Spleen (tissue), 13 donors: ENCODE measurements at places on chromosomes 7 and 10.

DNA sequence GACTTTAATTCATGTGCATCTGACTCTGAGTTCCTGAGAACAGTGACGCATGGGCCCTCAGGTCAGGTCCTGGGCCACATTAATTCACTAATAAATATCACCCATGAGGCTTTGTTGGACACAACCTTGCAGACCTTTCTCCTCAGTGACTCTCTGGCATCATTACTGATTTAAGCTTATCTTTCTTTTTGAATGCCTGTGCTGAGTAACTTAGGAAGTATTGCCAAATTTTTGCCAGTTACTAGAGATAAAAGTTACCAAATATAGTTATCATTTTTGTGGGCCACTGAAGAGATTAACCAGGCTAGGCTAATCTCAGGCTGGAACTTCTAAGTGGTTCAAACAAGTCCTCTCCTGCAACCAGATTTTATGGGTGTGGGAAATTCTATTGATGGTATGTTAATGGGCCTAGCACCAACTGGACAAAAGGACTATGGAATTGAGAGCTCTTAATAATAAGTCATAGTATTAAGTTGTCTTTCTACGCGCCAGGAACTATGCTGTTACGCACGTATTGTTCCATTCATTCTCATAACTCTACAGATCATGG, 28.8 kb upstream of the PRTFDC1 start:
- H3K4me3 ChIP-seq: no peak overlapping the region
- H3K4me1 ChIP-seq: no peaks in the 10 kb centered on the region
- DNase-seq: no peak
- no peaks in the 10 kb centered on the region for H3K27me3 ChIP-seq
- no peaks in the 10 kb centered on the region for H3K36me3 ChIP-seq

- no peak overlapping the region for H3K4me3 ChIP-seq
- no peaks in the 10 kb centered on the region for H3K36me3 ChIP-seq
- no peak for DNase-seq
- no peak overlapping the region for H3K27ac ChIP-seq
Observed at GRCh38 chr10:49081547-49082275, 33.6 kb downstream of the VSTM4 start.

- H3K36me3 ChIP-seq: no peaks in the 10 kb centered on the region
- H3K4me3 ChIP-seq: no peak overlapping the region
- no peaks in the 10 kb centered on the region for H3K27me3 ChIP-seq
- H3K4me1 ChIP-seq: peaks cover 14% of the 10 kb centered on the region
Observed at GRCh38 chr10:96305019-96305418, 785 bp downstream of the DNTT start.

DNA sequence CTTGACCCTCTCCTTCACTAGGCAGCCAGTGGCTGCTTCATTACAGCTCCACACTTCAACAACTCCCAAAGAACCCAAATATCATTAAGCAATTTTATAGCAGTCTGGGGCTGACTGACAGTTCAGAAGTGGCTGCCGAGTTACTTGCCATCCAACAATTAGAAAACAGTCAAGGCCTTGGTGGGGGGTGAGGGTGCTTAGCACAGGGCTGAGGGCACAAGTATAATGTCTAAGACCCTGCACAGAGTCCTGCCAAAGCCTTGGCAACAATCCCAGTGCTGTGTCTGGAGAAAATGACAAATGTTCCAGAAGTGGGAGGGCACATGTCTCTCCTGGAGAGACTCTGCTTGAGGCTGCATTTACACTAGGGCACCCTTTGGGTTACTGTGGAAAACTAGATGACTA, 71.1 kb downstream of the CXCL12 start:
- DNase-seq: no peak
- H3K27me3 ChIP-seq: no peaks in the 10 kb centered on the region
- H3K4me1 ChIP-seq: peaks cover 10% of the 10 kb centered on the region
- H3K4me3 ChIP-seq: no peak overlapping the region

- no peak overlapping the region for H3K4me3 ChIP-seq
- H3K36me3 ChIP-seq: peaks cover 59% of the 10 kb centered on the region
- H3K27me3 ChIP-seq: no peaks in the 10 kb centered on the region
Observed at GRCh38 chr7:149005427-149006344, 22.6 kb downstream of the PDIA4 start.

DNA sequence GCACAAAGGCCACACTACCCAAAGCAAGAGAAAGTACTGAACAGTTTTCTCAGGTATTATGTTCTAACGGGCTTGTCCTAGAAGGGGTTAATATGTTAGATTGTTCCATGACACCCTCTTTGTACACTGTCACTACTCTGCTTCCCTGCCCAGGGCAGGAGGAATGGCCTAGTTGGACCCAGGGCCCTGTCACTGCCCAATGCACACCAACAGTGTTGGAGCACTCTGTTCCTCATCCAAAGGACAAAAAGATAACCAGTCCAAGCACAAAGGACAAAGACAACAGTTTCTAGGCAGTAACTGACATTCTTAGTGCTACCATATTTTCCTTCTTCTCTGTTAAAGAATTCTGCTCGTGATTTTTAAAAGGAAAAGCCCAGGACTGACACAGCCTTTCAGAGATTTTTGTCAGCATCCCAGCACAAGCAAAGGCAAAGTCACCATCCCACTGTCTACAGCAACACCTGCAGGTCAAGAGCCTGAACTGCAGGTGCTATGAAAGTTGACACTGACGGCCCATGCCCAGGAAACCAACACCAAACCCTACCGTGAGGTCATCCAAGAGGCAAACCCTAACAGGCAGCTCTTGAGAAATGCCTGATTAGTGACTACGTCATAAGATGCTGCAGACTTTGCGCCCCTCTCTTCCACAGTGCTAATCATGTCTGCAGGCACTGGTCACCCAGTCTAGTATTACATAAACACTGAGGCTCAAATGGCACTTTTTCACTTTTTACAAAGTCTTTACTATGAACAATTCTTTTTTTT, 13.2 kb downstream of the NUDCD3 start:
- H3K27ac ChIP-seq: no peak overlapping the region
- no peak overlapping the region for H3K4me3 ChIP-seq
- H3K27me3 ChIP-seq: no peaks in the 10 kb centered on the region

DNA sequence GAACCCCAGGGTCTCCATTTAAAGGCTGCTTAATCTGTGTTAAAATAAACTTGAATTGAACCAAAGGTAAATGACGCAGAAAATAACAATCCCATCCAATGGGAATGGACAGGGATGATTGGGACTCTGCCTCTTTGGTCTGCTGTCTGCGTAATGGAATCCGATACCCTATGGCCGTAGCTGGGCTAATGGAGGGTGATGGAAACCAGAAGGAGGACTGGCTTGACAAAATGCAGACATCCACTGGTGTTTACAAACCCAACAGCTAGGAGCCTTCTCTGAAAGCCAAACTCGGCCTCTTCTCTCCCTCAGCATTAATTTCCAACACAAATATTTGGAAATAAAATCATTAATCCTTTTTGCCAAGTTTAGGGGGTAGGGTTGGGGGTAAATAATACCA, 162.2 kb upstream of the CHST15 start:
- no peak overlapping the region for H3K27ac ChIP-seq
- H3K27me3 ChIP-seq: no peaks in the 10 kb centered on the region
- DNase-seq: peak; percentile 7

- no peak overlapping the region for H3K4me3 ChIP-seq
Observed at GRCh38 chr10:88115968-88116367, 252.5 kb downstream of the PTEN start.

- H3K4me1 ChIP-seq: no peaks in the 10 kb centered on the region
- H3K27me3 ChIP-seq: no peaks in the 10 kb centered on the region
- no peak overlapping the region for H3K4me3 ChIP-seq
- no peaks in the 10 kb centered on the region for H3K36me3 ChIP-seq
Observed at GRCh38 chr10:8102708-8103401, 48.4 kb downstream of the GATA3 start.

DNA sequence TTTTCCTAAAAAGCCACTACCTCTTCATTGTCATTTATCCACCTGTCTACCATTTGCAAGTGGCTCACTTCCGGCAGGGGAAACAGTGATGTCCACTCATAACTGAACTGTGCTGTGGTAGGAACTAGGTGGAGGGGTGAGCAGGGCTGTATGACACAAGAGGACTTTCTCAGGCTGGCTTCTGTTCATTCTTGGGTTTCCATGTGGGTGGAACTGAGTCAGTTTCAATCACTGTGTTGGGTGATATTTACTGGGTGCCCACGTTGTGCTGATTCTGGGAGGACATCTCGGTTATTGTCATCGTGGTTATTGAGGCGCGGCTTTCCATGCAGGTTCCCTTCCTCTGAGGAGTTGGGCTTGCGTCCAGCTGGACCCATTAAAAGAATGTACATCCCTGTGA, 38.8 kb downstream of the RAMP3 start:
- H3K36me3 ChIP-seq: no peaks in the 10 kb centered on the region
- no peak overlapping the region for H3K27ac ChIP-seq
- no peaks in the 10 kb centered on the region for H3K27me3 ChIP-seq
- no peak overlapping the region for H3K4me3 ChIP-seq
- DNase-seq: peak; percentile 13
- no peaks in the 10 kb centered on the region for H3K4me1 ChIP-seq

DNA sequence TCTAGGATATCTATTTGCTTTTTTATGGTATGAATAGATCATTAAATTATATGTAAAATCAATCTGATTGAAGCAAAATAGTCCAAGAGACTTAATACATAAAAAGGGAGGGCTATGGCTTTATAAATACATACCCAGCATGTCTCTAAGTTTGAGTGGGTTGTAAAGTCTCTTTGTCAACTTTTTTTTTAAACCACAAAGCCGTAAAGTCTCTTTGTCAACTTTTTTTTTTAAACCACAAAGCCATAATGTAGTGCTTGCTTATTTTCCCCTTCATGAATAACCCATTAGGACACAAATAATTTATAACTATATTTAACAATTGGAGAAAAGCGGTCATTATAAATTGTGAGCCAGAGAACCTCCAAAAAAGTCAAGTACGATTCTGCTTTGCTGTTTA, 5.7 kb downstream of the HECTD2 start:
- no peaks in the 10 kb centered on the region for H3K36me3 ChIP-seq
- H3K27me3 ChIP-seq: no peaks in the 10 kb centered on the region
- H3K4me1 ChIP-seq: peaks cover 8% of the 10 kb centered on the region
- no peak overlapping the region for H3K27ac ChIP-seq
- no peak overlapping the region for H3K4me3 ChIP-seq
- no peak for DNase-seq

DNA sequence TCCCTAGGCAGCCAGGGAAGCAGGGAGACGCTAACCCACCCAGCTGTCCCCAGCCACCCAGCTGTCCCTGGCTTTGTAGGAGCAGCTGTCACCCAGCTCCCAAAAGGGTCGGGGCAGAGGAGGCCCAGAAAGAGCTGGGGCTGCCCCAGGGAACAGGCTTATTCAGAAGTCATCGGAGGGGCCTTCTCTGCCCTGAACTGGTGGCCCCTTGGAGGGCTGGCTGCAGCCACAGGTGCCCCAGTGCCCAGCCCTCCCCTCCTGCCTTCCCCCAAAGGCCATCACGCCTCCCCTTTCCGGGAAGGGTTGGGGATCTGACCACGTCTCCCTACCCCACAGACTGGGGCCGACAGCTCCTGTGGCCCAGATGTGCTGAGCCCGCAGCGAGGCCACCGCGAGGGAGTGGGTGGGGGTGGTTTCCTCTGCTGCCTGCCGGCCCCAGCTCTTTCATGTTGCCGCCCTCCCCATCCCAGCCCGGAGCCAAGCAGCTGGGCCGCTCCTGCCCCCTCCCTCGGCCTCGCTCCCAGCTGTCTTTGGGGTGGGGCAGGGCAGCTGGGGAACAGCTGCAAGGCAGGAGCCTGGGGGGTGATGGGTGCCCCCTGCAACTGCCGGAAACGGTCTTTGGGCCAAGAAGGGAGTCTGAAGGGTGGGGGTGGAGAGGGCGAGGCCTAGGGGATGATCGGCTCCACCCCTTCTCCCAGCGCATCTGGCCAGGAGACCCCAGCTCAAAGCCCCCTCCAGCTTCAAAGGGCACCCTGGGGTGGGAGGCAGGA, 16.8 kb downstream of the TRIM8 start:
- peaks cover 28% of the 10 kb centered on the region for H3K36me3 ChIP-seq
- H3K27me3 ChIP-seq: no peaks in the 10 kb centered on the region
- no peak overlapping the region for H3K4me3 ChIP-seq

DNA sequence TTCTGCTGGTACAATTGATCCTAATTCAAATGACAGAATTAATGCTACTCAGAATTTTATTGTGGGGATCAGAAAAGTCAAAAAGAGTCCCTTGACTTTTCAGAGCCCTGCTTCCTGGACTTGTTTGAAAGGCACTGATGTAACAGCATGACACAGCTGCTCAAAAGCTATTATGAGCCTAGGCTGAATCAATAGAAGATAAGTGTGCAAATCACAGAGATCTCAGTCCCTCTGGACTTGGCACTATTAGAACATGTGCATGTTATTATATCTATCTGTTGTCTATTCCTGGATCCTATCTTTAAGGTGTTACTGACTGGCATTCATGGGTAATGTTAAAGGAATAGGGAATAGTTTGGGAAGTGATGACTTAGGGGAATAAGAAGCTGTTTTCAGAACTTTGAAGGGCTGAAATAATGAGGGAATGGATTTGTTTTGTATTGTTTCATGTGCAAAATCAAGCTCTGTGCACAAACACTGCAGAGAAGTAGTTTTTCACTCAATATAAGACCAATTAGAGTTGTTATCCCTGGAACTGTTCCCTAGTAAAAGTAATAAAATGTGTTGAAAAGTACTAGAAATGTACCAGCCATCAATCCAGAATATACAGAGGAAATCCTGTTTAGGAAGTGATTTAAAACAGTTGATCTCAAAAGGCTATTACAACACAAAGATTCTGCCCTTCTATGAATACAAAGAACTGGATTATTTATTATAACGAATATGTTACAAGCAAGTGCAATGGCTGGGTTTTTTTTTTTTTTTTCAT, 814.9 kb upstream of the C7orf33 start:
- no peaks in the 10 kb centered on the region for H3K27me3 ChIP-seq
- no peak overlapping the region for H3K4me3 ChIP-seq
- no peaks in the 10 kb centered on the region for H3K4me1 ChIP-seq
- H3K27ac ChIP-seq: no peak overlapping the region
- no peaks in the 10 kb centered on the region for H3K36me3 ChIP-seq

- H3K4me3 ChIP-seq: no peak overlapping the region
- no peaks in the 10 kb centered on the region for H3K27me3 ChIP-seq
- H3K27ac ChIP-seq: no peak overlapping the region
- peak; percentile 24 for DNase-seq
Observed at GRCh38 chr10:97861097-97861750, 11.6 kb downstream of the GOLGA7B start.

GRCh38 chr7:65974876-65975275, 7.1 kb downstream of the GUSB start:
- H3K4me3 ChIP-seq: no peak overlapping the region
- peaks cover 100% of the 10 kb centered on the region for H3K36me3 ChIP-seq

GRCh38 chr10:115818012-115818411, 455.0 kb downstream of the GFRA1 start:
- H3K4me3 ChIP-seq: no peak overlapping the region
- no peaks in the 10 kb centered on the region for H3K27me3 ChIP-seq
- H3K36me3 ChIP-seq: no peaks in the 10 kb centered on the region
- no peak overlapping the region for H3K27ac ChIP-seq

- no peak overlapping the region for H3K4me3 ChIP-seq
- H3K36me3 ChIP-seq: peaks cover 38% of the 10 kb centered on the region
- H3K27me3 ChIP-seq: no peaks in the 10 kb centered on the region
Observed at GRCh38 chr7:128963327-128963757, 25.6 kb downstream of the IRF5 start.
